ENCODE measurements at places on chromosomes 2 and 18.

- no peak for DNase-seq
These were observed 98.3 kb downstream of the GRB14 start for GRCh38 chr2:164523009-164523408.

DNA sequence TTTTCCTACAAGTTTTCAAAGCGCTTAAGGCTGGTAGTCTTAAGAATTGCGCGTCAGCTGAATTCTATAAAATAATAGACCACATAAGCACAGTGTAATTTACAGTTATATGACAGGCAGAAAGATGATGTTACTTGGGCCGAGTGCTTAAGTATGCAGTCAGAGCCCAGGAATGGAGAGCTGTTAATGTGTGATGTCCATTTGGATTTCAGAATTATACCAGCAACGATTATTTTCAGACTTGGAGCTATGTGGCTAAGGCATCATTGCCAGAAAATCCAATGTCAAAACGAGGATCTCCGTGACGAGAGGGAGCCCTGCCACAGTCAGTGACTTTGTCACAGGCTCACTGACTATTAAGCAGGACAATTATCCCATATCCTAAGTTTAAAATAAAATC lies 3.4 kb downstream of the KLF7 start:
- no peak for DNase-seq

DNA sequence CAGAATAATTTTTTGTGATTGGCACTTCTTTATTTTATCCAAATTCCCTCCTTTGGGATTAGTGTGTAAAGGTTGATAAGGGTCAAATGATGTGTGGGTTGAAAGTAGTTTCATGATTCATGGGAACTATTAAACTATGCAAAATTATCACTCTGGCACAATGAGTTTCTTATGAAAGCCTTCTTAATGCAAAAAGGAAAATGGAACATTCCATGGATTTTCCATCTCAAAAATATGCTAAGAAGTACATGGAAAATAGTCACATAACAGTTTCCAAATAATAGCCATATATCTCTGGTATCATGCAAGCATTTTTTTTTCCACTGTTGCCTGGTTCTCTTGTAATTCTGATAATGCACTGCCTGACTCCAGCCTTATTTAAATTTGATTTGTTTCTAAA lies 639.7 kb downstream of the NR4A2 start:
- no peak for DNase-seq

- no peak for DNase-seq
These were observed 168.1 kb upstream of the SESTD1 start for GRCh38 chr2:179432751-179433150.

GRCh38 chr2:10691521-10691920 lies 1.7 kb upstream of the NOL10 start:
- no peak for DNase-seq

DNA sequence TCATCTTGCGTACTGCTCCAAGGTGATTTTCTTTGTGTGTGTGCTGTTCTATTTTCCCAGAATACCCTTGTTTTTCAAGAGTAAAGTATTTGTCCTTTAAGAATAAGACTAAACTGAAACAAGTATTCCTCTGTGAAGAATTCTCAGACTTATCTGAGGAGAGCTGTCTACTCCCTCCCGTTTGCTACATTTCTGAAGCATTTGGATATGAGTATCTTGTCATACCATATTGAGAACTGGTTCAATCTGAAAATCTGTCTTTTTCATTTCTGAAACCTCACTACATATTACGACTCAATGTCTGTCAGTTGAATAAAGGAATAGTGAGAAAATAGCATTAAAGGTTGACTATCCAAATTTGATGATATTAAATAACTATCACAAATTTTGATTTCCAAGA lies 159.4 kb downstream of the PMAIP1 start:
- no peak for DNase-seq

GRCh38 chr2:132549935-132550670 lies 119.9 kb downstream of the LYPD1 start:
- no peak for DNase-seq

All from tibial artery (tissue), 4 donors.